Renal cortex interstitium (tissue), 15 donors: ENCODE measurements at places on chromosomes 16 and 17. TPM values are rescaled to one million over a fixed set of nuclear protein-coding genes. Genes with fewer than 3 reads are reported as not detected.

The CYBC1 gene
- polyA plus RNA-seq: 56.5 TPM

The NSF gene
- 33.2 TPM for polyA plus RNA-seq

DNA sequence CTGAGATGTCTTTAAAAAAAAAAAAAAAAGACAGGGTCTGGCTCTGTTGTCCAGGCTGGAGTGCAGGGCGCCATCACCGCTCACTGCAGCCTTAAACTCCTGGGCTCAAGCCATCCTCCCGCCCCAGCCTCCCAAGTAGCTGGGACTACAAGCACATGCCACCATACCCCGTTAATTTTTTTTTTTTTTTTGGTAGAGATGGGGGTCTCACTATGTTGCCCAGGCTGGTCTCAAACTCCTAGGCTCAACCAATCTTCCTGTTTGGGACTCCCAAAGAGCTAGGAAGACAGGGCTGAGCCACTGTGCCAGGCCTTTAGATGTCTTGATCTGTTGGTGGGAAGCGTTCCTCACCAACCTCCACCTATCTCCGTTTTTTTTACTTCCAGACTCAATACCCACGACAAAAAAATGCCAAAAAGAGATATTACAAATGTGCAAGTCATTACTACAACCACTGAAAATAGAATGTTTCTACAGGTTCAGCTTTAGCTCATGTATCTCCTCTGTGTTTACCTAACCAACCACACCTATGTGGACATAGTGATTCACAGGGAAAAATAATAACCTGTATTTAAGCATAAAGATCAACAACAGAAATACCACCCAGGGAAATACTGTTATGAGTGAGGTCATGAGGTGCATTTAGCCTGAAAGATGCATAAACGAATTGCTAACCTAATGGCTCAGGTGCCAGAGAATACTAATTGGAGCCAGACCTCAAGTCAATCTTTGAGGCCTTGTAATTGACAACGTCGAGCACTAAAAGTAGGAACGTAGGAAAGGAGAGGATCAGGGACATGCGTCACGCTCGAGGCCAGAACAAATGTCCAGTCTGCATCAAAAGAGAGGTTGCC lies 22.6 kb downstream of the NACA2 start:
- no peak for DNase-seq

DNA sequence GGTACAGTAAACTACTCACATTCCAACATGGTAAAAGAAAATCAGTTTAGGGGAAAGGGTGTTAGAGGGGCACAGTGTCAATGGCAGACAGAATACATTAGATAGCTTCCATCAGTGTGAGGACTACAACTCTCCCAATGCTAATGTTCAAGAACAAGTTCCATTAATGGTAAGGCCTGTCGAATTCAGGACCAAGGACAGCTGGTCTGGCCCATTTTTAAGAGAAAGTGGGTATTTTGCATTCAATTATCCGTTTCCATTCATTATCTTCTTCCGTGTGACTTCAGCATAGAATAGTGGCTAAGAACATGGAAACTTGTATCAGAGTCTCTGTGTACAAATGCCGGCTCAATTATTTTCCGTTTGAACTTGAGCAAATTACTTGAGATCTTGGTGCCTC lies 98.4 kb downstream of the XYLT1 start:
- DNase-seq: no peak

DNA sequence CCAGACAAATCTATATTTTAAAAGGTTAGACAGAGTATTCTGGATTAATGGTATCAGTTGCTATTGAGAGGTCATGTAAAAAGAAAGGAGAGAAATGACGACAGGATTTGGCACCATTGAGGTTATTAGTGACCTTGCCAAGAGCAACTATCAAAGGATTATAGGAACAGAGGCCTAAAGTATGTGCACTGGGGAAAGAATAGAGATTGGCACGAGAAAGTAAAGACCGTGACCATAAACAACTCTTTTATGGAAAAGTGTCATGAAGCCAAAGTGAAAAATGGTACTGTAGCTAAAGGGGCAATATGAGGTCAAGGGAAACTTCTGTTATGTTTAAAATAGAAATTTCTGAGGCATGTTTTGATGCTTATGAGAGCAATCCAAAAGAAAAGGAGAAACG lies 115.2 kb upstream of the KIF2B start:
- no peak for DNase-seq

DNA sequence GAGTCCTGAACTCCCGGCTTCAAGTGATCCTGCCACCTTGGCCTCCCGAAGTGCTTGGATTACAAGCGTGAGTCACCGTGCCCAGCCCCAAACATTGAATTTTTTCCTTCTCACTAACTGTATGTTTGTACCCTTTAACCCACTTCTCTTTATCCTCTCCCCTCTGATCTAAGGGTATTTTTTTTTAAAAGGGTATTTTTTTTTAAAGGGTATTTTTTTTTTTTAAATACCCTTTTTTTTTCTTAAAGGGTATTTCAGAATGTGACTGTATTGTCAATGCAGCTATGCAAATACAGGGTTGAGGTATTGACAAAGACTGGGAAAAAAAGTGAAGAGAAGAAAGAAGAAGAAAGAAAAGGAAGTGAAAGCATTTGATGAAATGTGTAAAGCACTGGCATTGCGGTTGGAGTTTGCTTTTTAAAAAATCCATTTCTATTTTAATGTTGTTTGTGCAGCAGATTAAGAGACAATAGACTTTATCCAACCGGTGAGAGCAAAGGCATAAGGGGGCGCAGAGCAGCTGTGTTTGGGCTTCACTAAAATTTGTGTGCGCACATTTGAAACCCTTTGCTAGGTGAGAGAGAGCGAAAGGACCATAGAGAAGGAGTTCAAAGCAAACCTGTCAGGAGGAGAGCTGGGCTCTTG lies 42.4 kb downstream of the SYT17 start:
- DNase-seq: no peak

- no peak for DNase-seq
Observed at GRCh38 chr17:69609473-69610305, 195.2 kb downstream of the MAP2K6 start.

GRCh38 chr16:27841061-27841801 lies 222.3 kb downstream of the GSG1L start:
- DNase-seq: no peak

- peak; percentile 54 for DNase-seq
Observed at GRCh38 chr17:9928601-9929333, 23.7 kb upstream of the RCVRN start.

DNA sequence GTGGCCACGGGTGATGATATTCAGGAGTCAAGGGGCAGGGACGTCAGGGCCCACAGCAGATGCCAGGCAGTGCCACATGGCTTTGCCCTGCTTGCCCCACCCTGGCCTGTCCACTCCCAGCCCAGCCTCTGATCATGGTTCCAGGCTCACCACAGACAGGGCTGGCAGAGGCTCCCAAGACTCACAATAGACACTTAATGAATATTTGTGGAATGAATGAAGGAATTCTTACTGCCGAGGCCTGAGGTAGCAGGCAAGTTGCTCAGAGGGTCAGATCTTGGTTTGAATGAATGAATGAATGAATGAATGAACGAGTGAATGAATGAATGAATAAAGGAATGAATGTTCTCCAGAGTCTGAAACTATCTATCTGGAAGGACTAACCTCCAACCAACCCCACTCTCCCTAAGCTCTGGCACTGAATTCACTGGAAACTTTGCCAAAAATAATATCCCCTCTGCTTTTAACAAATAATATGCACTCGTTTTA lies 60.9 kb downstream of the RAI1 start:
- DNase-seq: no peak
